ENCODE measurements at places on chromosomes 4 and X.

- no peak for DNase-seq
Observed at GRCh38 chrX:132999209-132999608, 40.8 kb upstream of the HS6ST2 start.

DNA sequence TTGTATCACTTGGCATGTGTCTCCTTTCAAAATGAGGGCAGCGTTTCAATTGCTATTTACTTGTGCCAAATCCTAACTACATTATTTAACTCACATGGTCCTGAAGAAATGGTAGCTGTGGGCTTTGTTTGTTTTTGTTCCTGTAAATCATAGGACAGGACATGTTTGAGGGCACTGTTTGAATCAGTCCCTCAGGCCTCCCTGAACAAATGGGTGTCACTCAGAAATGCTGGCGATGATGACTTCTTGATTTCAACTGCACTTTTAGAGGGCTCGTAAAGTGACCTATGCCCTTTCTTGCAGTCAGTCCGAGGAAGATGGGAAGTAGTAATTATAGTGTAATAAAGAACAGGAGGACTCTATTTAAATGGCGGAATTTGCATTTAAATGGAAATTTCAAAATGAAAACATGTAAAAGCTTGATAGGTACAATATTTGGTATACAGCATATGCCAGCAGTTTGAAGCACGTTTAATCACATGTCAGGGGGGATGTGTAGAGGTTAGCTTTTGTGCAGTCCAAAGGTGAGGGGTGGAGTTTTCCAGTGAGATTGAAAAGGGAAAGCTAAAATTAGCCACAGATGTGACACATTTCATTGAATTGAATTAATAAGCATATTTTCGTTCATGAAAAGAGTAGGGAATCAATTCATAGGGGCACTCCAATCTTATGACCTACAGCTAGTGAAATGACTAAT is 1958.7 kb upstream of the IGFBP7 start:
- no peak for DNase-seq

DNA sequence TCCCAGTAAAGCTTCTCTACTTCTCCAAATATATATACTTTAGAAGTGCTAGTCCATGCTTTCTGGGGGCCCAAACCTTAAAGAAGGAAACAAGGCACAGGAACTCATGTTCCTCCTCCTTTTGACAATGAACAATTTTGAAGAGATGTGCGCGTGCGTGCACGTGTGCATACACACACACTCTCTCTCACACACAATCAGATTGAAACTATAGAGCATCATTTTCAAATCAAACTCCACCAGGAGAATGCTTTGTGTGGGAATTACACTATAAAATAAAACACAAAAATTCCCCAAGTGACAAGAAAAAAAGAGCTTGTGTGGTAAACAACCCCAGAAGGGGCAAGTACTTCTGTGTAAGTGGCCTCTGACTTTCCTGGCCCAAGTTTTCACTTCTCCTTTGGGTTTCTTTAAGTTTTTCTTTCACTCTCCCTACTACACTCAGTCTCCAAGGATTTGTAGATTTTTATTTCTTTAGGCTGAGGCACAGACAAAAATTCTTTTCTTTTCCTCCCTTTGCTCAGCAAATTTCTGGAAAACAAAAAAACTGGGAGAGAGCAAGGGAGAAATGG is 46.6 kb upstream of the SHISA3 start:
- DNase-seq, result no peak

GRCh38 chr4:15373363-15373762 is 54.5 kb upstream of the C1QTNF7 start:
- DNase-seq, result no peak

GRCh38 chrX:154374313-154375155 is at the start of gene FLNA:
FLNA (minus strand) TSS chrX:154374634; CDS start chrX:154371245, 3,389 bp downstream.
- DNase-seq, result no peak

DNA sequence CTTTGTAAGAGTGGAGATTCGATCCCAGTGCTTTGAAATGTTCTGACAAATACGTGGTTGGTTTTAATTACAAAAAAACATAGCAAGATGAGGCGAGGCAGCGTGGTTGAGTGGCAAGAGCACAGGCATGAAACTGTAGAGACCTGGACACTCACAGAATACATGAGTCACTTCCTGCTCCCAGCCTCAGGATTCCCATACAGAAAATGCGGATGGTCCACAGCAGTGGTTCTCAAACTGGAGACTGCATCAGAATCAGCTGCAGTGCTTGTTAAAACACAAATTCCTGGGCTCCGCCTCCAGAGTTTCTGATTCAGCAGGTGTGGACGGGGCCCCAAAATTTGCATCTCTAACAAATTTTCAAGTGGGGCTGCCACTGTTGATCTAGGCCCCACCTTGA is 10.1 kb downstream of the OTOP1 start:
- DNase-seq, result no peak

- no peak for DNase-seq
Observed at GRCh38 chr4:67897686-67898085, 13.9 kb upstream of the TMPRSS11D start.
